ENCODE measurements at places on chromosomes 1 and 21.

GRCh38 chr1:38667626-38668025, 191.9 kb downstream of the RRAGC start:
- no peak for DNase-seq

DNA sequence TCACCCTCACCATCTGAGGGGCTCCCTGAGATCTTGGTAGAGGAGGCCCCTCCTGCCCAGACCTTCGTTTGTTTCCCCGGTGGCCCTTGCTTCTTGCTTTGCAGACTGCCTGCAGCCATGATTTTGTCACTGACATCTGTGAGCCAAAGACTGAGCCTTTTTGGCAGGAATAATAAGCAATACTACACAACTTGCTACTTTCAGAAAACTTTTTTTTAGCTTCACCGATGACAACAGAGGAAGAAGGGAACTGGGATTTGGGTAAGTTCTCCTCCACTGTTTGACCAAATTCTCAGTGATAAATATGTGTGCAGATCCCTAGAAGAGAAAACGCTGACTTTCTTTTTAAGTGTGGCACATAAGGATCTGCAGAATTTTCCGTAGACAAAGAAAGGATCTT, 11.7 kb upstream of the CD101 start:
- no peak for DNase-seq

DNA sequence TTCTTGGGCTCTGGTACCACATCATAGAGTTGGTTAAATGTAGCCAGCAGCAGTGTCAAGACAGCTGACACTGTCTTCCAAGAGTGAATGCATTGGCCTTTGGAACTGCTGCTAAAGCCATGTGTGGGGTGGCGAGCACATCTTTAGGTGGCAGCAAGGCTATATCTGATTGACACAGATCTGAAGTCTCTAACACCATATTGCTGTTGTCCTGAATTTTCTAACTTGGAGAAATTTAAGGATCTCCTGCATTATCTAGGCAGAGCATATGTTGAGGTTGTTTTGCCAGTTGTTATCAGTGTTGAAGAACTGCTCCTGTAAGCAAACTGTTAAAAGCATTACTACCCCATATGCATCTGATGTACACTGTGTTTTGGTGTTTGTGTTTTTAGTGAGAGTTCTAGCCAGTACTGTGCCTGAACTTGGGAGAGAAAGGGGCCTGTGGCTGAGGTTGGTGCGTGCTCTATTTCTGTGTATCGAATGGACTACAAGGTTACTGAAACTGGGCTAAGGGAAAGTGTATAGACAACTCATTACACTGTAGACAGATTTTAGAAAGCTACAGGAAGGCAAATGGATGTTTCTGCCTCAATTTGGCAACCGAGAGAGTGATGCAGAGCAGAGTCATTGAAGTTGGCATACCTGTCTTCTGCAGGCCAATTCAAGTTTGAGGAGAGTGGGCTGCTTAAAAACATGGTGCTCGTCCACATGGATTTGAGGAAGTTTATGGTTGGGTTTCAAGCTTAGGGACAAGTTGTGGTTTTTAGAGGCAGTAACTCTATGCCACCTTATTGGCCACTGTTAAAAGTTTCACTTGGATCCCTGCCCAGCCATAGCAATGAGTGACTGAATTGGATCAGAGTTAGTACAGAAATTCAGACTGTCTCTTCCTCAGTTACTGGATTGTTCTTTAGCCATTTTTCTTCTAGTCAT, 16.9 kb downstream of the DYRK3 start:
- DNase-seq: no peak

- DNase-seq: no peak
Measured at GRCh38 chr21:34105947-34106541, 32.7 kb downstream of the MRPS6 start.

DNA sequence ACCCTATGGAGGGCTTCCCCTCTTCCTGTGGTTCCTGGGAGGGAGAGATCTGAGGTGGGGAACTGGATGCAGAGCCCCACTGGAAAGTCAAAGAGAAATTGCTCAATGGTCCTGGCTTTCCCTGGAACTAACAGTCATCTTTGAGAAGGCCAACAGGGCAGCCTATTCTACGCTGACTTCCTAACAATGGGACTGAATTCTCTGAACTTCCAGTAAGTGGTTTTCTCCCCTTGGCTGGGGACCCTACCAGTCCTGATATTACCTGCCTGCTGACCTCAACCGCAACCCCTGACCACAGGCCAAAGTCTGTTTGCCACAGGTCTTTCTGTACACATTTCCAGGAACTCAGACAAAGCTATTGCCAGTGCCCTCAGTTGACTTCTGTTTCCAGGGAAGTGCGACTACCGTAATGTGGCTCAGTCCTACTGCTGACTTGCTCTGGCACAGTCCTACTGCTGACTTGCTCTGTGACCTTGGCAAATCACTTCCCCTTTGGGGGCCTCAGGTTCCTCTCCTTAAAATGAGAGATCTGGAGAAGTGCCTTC, 55.3 kb downstream of the C8B start:
- no peak for DNase-seq

DNA sequence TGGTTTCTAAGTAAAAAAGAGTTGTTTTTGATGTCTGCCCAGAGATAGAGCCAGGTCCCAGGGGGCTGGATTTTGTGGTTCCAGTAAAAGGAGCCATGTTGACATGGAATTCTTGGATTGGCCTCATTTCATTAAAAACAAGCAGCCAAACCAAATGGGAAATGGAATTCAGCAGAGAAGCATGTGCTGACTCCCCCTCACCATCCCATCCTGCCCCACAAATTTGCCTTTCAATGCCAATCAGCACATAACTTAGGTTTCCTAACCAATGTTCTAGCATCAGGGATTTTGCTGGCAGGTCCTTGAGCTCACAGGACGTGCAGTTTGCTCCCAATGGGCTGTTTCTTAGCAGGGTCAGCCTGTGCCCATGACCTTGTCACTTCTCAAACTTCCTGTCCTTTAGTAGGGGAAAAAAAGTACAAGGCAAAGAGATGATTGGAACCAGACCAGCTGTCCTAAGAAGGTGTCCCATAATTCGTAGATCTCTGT, 101.5 kb upstream of the GADD45A start:
- no peak for DNase-seq

DNA sequence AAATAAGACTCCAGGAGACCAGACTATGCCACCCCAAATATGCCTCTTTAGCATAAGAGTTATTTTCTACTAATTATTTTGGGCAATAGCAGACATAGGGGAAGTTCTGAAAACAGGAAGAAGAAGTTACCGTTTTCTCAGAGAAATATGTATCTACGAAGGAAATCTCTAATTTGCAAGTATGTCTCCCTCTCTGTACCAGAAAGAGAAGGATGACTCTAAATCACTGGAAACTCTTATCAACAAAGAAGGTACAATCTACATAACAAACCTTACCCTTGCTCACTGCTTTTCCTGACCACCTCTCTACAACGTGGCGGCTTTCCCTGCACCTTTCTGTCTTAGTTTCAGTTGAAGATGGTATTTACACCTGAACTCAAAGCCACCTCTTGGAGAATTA, 49.0 kb downstream of the OMA1 start:
- DNase-seq: no peak

- no peak for DNase-seq
Measured at GRCh38 chr1:145786271-145786670, 37.6 kb downstream of the RNF115 start.

DNA sequence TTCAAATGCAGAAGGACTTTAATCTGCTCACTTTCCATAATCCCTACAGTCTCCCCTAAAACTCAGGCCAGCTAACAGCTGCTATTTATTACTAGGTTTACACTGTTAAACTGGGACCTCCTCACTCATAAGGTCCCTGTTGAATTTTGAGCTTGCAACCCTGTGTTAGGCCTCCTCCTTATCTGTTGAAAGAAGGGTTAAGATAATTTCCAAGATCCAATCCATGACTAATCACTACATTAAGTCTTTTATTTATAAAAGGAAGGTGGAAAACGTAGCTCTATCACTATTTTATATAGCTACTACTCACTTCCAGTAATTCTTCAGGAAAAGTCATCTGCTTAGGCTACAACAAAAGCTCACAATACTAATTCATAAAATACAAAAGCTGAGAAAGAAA, 79.5 kb downstream of the EVI5 start:
- no peak for DNase-seq

DNA sequence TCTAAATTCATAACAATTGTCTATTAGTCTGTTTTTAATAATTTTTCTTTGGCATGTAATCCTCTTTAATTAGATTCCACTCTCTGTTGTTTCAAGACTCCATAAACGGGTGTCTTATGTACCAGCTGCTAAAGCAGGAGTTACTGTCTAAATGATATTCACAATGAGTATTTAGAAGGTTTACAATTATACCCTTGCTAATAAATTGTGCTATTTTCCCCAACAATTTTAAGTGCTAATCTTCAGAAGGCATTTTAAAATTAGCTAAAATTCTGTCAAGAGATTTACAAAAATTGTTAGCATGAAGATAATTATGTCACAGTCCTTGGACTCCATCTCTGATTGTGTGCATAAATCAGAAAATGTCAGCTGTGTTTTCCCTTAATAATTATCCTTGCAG, 83.7 kb downstream of the DPYD start:
- DNase-seq: no peak

DNA sequence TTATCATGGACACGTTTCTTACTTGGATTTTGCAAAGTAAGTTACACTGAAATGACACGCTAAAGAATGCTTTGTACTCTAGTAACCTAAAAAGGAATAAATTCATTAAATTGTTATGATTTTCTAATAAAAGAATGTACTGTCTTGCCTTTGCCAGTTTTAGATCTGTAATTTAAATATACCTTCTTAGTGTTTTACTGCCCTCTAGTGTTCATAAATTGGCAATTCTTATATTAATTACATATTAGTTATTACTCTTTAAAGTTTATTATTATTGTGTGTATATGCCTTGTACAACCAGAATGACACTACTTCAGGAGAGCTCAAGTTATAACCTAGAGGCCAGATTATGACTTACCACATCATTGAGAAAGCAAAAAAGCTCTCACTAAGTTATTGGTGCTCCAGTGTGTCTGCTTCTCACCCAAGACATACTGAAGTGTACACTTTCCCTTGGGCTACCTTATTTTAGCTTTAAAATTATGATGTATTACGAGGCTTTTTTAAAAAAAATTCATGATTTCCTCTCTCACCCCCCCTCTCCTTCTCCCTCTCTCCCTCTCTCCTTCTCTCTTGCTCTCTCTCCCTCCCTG, 169.9 kb downstream of the HS2ST1 start:
- DNase-seq: no peak

DNA sequence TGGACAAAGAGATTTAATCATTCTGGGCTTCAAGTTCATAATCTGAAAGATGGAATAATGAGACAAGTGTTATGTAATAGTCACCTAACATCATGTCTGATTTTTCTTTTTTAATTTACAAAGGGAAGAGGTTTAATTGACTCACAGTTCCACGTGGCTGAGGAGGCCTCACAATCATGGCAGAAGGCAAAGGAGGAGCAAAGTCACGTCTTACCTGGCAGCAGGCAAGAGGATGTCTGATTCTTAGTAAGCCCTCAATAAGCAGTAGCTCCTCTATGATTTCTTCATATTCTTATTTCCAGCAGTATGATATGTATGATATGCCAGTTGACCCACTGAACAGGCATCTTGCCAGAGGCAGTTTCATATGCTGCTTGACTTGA, 152.7 kb downstream of the S1PR1 start:
- no peak for DNase-seq

All from GM12864 (cell line).